ENCODE measurements at places on chromosomes 2 and 18.
A peak's percentile ranks its signal among the peaks of the same experiment; 100 is the strongest.

- no peak for DNase-seq
These were observed 782.8 kb downstream of the BCL11A start for GRCh38 chr2:59770651-59771050.

DNA sequence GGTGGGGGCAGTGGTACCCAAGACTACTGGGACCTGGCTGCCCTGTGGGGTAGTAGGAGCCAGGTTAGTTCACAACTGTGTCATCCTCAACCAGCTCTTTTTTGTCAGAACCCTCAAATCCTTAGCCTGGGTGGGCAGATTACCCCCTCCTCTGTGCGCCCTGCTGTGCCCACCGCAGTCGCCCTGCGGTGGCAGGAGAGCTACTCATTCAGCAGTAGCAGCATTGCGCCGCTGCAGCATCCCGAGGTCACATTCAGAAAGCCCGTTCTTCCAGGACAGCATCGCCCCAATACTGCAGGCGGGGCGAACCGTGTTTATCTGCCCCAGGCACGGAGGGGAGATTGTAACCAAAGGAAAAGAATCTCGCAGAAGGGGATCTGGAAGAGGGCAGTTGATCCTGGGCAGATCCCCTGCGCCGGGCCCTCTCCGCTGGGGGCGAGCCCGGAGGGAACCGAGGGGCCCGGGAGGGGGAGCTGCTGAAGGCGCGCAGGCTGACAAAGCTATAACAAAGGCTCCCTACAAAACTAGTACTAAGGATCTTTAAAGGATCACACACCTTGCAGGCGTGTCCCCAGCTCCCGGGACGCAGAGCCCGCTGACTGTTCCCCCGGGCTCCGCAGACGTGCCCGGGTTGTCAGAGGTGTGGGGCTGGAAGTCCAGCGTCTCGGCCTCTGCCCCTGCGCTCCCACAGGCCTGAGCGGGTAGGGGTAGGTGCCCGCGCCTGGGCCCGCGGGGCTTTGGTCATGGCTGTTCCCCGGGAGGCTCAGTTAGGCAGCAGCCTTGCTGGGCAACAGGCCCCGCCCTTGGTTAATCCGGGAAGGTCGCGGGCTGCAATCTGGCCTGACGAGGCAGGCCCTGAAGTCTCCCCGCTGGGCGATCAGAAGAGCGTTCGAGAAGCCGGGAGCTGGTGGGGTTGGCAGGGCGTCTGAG lies 13.2 kb downstream of the POU3F3 start:
- DNase-seq = no peak

DNA sequence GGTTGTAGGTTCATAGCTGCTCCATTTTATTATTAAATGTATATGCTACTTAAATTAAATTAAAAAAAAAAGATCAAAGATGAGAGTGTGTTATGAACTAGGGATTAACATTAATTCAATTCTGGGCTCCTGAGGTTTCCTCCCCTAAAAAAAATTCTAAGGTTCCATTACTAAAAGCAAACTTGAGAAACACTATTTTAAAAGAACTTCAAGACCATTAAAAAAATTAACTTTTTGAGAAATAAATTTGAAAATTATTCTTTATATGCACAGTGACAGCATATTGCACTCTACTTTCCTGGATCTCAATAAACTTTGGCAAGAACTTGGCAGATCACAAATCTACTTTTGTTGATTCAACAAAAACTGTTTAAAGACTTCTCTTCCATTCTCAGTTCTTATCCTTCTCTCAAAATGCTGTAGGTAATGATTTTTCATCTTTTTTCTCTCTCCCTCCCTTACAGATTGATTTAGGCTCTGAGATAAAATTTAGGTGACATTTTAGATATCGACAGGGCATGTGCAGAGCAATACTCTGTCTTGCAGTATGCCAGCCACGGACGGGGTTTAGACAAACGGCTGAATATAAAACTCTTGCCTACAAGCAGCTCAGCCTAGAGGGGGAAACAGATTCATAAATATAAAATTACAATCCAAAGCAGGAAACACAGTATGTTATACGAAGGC lies 592 bp upstream of the MARS2 start:
- no peak for DNase-seq

DNA sequence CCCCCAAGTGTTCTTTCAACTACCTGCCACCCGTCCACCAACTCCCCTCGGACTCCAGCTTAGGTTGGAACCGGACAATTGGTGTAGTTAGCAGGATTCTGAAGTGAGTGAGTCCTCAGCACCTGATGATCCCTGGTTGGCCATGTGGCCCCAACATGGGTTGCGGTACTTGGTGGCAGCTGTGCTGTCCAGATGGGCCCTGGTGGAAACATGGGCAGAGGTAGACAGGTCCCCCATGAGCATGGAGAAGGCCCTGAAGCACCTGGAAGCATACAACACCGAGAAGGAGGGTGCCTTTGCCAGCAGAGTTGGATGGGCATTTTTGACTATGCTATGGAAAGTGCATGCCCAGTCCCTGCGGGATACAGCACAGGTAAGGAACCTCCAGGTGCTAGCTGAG lies 11.0 kb upstream of the C2orf42 start:
- DNase-seq = no peak

GRCh38 chr2:134029418-134029817 lies 224.5 kb upstream of the MGAT5 start:
- DNase-seq = no peak

GRCh38 chr2:14601156-14601770 lies 31.3 kb upstream of the LRATD1 start:
- DNase-seq = no peak

- peak; percentile 97 for DNase-seq
These were observed 1.1 kb downstream of the SERPINB2 start for GRCh38 chr18:63888470-63889190.

All from trophoblast cell (in vitro differentiated cells and primary cell).